Hematopoietic multipotent progenitor cell treated with erythropoietin and hydrocortisone succinate and interleukin-3 and kit ligand, for 15 days (in vitro differentiated cells): ENCODE measurements at places on chromosomes 11 and 22.

DNA sequence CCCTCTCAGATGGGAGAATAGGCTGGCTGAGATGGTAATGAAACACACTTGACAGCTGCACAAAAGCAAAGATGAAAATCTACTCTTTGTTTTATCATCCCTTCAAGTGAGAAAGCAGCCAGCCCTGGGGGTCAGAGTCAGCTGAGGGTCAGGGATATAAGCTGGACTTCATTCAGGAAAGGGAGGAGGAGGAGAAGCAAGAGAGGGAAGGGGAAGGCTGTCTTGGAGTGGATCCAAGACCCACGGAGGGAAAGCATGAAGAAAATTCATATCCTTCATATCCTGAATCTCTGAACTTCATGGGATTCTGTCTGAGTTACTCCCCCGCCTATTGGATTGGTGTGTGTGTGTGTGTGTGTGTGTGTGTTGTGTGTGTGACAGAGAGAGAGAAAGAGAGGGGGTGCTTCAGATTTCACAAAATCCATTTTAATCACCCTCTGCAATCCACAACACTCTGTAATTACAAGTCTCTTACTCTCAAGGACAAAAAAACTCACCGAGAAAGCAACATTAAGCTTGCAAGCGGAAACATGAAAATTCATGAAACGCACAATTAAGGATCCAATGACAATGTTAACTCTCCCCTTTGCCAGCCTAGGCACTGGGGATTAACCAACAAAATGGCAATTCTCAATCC, 327.7 kb downstream of the TENM4 start:
- no peak for DNase-seq

GRCh38 chr11:15688351-15688792, 573.6 kb downstream of the INSC start:
- no peak for DNase-seq

DNA sequence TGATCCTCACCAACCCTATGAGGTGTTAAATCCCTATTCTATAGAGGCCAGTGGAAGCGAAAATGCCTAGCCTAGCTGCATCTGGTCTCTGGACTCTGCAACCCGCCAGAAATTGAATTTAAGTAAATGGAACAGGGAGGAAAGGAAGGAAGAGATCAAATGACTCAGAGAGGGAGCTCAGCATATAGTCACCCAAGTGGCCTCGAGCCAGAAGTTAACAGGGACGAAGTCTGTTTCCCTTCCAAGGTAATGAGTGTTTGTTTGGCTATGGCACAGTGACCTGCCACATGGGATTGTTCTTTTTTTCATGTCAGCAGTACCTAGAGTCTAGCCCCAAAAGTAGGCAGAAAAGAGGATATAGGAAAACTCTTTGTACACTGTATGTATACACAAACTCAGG, 66.3 kb downstream of the PAK1 start:
- no peak for DNase-seq

- DNase-seq, result no peak
Measured at GRCh38 chr11:126519764-126520734, 164.6 kb downstream of the ST3GAL4 start.

DNA sequence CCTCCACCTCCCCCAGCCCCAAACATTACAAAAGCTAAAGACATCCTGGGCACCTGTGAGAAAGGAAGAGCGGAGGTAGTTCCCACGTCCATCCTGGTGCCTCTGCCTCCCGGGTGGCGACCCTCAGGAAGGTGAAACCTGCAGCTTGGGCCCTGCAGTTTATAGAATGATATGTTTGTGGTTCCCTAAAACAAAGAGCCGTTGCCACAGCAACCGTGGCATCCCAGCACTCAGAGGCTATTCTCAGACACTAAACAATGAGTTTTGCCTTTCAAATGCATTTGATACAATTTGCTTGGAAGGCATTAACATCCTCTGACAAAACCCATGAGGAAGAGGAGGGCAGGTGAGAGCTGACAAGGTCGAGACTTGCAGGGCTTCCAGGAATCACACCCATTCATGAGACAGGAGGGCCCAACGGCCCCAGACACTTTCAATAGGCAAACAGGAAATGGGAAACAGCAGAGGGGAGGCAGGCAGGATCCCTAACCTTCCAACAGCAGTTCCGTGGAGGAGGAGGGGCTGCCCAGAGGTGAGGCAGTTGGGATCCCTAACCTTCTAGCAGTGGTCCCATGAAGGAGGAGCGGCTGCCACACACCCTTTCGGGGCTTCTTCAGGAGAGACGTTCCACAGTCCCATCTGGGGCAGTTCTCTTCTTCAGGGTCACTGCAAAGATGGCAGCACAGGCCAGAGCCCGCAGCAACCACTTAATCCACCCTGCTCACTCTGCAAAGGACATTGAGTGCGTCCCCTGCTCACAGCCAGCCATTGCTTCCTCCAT, 379.2 kb downstream of the SHANK2 start:
- DNase-seq, result no peak

DNA sequence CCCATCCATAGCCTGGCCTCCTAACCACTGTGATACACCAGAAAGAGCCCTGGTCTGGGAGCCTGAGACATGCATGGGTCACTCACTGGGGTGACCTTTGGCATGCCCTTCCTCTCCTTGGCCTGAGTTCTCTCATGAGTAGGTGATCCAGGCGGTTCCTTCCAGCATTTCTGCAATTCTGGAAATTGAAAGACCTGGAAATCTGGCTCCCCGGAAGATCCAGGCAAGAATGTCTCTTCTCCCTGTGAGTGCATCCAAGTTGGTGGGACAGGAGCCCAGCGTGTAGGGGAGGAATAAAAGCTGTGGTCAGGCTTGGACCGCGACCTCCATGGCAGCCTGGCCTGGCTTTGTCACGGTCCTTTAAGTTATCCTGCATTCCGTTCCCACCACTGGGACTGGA, 16.1 kb upstream of the SYT7 start:
- DNase-seq, result no peak

GRCh38 chr11:13885083-13885482, 77.4 kb upstream of the SPON1 start:
- no peak for DNase-seq

DNA sequence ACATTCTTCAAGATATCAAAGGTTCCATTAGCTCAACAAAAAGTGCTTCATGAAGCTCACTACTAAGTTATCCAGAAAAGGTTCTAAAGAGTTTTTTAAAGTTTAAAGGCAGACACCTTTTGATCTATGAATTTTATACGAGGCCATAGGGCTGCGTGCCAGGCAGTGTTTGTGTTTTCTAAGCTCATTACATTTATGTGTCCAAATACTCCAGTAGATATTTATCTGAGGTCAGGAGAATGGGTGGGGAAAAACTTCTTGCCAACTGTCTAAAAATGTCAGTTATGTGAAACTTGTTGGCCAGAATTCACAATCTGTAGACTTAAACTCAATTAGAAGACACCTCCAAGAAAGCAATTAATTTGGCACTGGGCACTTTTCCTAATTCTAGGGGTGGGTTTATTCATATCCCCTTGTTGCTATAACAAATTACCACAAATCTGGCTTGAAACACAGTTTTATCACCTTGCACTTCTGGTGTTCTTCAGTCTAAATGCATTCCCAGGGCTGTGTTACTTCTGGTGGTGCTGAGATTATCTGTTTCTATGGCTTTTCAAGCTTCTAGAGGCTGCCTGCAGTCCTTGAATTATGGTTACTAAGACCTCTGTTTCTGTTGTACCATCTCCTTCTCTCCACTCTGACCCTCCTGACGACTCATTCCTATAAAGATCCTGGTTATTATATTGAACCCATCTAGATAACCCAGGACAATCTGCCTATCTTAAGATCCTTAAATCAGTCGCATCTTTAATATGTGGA, 1030.4 kb upstream of the CNTN5 start:
- no peak for DNase-seq

GRCh38 chr22:25746012-25746373, 4.0 kb downstream of the MYO18B start:
- no peak for DNase-seq

GRCh38 chr22:17716529-17716928, 57.7 kb downstream of the BID start:
- no peak for DNase-seq

GRCh38 chr11:73201249-73201648, 16.8 kb upstream of the P2RY2 start:
- no peak for DNase-seq

DNA sequence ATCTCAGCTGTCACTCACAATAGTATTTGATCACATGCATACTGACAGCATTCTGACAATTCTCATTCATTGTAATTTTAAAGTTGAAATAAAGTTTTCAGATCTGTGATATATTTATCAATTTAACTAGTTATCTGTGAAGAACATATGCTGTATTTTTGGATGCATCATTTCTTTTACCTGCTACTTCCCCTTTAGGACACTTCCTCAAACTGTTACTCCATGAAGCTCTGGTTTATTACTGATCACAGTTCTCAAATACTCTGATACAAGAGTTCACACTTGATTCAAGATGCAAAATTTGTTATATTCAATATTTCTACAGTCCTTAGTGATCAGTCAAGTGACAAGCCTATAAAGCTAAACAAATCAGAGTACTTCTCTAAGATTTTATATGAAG, 1655.2 kb downstream of the LRRC4C start:
- DNase-seq, result no peak

GRCh38 chr11:33949252-33949913, 57.5 kb upstream of the LMO2 start:
- no peak for DNase-seq

GRCh38 chr11:100961633-100962032, 168.0 kb downstream of the PGR start:
- no peak for DNase-seq

DNA sequence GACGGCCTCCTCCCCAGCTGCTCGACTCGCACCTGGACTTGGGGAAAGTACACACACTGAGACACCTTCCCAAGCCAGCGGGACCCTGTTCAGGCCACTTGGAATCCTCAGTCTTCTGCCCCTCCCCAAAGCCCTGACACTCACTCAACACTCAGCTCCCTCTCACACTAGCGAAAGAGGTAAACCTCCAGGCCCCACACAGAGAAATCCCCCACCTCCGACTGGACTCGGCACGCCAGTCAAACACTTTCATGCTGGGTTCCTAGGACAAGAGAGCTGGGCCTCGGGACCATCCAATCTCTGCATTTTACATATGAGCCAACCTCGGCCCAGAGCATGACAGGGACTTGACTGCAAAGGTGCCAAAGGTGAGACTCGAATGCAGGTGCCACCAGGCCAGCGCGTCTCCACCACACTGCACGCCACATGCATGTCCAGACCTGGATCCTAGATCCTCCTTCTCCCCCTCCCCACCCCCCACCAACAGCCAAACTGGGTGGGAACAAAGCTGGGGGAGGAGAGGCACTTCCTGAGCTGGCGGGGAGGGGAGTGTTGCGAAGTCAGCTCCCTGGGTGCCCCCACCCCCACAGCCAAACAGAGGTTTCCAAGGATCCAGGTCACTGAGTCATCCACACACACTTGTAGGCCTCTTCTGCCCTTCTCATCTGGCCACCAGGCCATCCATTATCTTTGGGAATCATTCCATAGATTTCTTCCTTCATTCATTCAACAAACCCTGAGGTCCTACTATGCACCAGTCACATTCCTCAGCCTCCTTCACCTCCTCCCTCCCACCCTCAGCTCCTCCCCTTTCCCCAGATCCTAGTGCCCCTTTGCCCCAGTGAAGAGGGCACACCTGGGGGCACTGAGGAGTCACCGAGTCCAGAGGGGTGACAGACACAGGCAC, 10.7 kb upstream of the CD5 start:
- no peak for DNase-seq

- DNase-seq, result no peak
Measured at GRCh38 chr11:127052404-127052803, 51.8 kb upstream of the KIRREL3 start.
